ENCODE measurements at places on chromosomes 4 and X. TPM values are rescaled to one million over a fixed set of nuclear protein-coding genes. Genes with fewer than 3 reads are reported as not detected.

SAGE1 gene
- not detected for total RNA-seq

PAK3 gene
- total RNA-seq, result 1.5 TPM

GLOD5 gene
- total RNA-seq, result not detected

CPE gene
- not detected for total RNA-seq

EREG gene
- not detected for total RNA-seq

SLC4A4 gene
- 0.43 TPM for total RNA-seq

TMEM31 gene
- 0.44 TPM for total RNA-seq

ZMAT1 gene
- total RNA-seq, result 3.9 TPM

MAB21L2 gene
- not detected for total RNA-seq

NSG1 gene
- 11.4 TPM for total RNA-seq

RTL5 gene
- 0.92 TPM for total RNA-seq

SLITRK4 gene
- not detected for total RNA-seq

S100G gene
- not detected for total RNA-seq

KLB gene
- total RNA-seq, result not detected

FAM241A gene
- total RNA-seq, result 3.1 TPM

PNMA6A gene
- 0.50 TPM for total RNA-seq

BTK gene
- 0.58 TPM for total RNA-seq

ANOS1 gene
- not detected for total RNA-seq

TNMD gene
- total RNA-seq, result not detected

MTTP gene
- not detected for total RNA-seq

CDK16 gene
- 68.8 TPM for total RNA-seq

FGG gene
- total RNA-seq, result not detected

NCBP2L gene
- not detected for total RNA-seq

SPANXN3 gene
- not detected for total RNA-seq

IL1RAPL2 gene
- total RNA-seq, result not detected

PLRG1 gene
- 103 TPM for total RNA-seq

VSIG4 gene
- total RNA-seq, result not detected

IQSEC2 gene
- 0.39 TPM for total RNA-seq

MAGEC1 gene
- not detected for total RNA-seq

KLF8 gene
- 3.2 TPM for total RNA-seq

CORIN gene
- total RNA-seq, result 0.56 TPM

ATP8A1 gene
- 23.9 TPM for total RNA-seq

TMSB15C gene
- 1.6 TPM for total RNA-seq

NLGN4X gene
- total RNA-seq, result not detected

DKK2 gene
- total RNA-seq, result not detected

USP51 gene
- total RNA-seq, result 1.6 TPM

UGT2B17 gene
- total RNA-seq, result not detected

ADH7 gene
- not detected for total RNA-seq

SHOX gene
- not detected for total RNA-seq

MGARP gene
- 0.22 TPM for total RNA-seq

ETDB gene
- not detected for total RNA-seq
